ENCODE measurements at places on chromosomes 7 and 10. TPM values are rescaled to one million over a fixed set of nuclear protein-coding genes. Genes with fewer than 3 reads are reported as not detected.

The MCM7 gene
- total RNA-seq: 55.0 TPM

The IDE gene
- 26.0 TPM for total RNA-seq

The APBB1IP gene
- 0.47 TPM for total RNA-seq

The GDF10 gene
- not detected for total RNA-seq

The RBM20 gene
- total RNA-seq: 0.68 TPM

The LRIT1 gene
- total RNA-seq: not detected

Data from glomerular endothelial cell (primary cell).